ENCODE measurements at places on chromosomes 11 and 22.

DNA sequence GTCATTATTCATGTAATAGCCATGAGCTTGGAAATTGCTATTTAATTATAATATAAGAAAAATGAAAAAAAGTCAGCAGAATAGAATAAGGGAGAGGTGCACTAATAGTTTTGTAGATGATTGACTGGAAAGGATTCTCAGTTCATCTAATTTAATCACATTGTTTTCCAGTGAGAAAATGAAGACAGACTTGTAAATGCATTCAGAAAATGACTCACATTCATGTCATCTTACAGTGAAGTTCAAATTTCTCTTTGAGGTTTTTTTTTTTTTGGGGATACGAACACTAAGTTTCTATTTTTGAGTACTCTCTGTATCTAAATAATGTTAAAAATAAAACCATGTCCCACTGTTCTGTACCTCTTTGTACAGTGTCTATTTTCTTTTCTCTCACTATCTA lies 18.5 kb upstream of the OR4A16 start:
- DNase-seq, result no peak

DNA sequence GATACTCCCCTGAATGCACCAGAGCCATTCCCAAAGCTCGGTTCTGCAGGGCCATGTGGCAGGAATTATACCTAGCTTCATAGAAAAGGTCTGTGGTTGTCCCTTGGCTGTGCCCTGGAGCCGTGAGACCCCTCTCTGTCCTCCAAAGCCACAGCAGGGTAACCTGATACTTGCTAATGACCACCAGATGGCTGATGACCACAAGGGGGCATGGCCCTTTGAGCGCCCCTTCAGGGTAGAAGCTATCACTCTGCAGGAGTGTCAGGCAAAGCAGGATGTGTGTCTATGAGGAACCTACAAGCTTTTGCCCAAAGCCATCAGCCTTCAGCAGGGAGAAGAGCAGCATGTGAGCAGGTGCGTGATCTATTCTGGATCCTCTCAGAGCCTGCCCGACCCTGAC lies 95.3 kb downstream of the NTM start:
- peak; percentile 68 for DNase-seq

DNA sequence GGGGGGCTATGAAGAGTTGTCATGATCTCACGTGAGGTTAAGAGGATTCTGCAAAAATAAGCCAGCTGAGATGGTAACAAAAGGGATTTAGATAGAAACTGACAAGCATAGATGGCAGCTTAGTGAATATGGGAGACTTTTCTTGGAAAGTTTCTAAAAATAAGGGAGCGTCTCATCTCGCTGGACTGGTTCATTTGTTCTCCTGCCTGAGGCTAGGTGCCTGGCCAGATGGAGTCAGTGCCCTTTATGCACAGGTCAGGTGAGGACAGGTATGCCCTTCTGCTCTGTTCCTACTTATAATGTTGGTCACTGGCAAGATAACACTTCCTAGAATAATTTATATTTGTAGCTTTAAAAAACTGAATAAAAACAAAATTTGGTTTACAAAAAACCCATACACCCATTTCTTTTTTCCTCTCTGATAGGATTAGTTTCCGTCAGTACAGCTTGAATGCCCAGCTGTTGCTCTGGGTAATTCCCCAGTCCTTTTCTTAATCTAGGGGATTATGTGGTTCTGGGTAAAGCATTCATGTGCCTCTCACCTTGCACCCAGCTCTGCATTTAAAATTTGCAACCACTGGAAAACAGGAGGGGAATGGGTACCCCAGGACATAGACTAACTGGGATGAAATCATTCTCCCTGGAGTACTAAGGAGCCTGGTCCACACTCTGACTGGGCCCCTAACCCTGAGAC lies 90.0 kb downstream of the AMOTL1 start:
- no peak for DNase-seq

- no peak for DNase-seq
Observed at GRCh38 chr11:267491-267994, 10.7 kb upstream of the NLRP6 start.

- no peak for DNase-seq
Observed at GRCh38 chr11:130000552-130001176, 2.0 kb downstream of the PRDM10 start.

- DNase-seq, result no peak
Observed at GRCh38 chr11:17718510-17718962, 835 bp upstream of the MYOD1 start.

DNA sequence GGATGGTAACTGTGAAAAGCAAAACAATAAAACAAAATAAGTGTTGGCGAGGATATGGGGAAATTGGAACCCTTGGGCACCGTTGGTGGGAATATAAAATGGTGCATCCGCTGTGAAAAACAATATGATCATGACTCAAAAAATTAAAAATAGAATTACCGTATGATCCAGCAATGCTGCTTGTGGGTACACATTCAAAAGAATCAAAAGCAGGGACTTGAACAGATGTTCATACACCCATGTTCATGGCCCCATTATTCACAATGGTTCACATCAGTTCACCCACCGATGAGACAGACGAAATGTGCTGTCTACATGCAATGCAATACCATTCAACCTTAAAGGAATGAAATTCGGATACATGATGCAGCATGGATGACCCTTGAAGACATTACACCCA lies 1.2 kb upstream of the DERL3 start:
- no peak for DNase-seq

DNA sequence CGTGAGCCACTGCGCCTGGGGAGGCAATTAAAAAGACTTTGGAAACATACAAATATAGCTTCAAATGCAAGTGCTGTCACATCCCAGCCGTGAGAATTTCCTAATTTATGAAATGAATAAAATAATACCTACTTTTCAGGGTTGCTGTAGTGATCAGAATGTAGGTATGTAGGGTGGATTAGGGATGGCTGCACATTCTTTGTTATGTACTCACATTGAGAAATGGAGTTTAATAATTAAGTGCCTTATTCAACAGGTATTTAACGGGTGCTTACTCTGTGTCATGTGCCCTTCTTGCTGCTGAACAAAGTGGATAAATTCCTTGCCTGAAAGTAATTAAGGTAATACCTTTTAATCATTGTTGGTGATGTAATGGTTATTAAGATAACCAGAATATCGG lies 37.0 kb downstream of the MMP7 start:
- DNase-seq, result no peak

DNA sequence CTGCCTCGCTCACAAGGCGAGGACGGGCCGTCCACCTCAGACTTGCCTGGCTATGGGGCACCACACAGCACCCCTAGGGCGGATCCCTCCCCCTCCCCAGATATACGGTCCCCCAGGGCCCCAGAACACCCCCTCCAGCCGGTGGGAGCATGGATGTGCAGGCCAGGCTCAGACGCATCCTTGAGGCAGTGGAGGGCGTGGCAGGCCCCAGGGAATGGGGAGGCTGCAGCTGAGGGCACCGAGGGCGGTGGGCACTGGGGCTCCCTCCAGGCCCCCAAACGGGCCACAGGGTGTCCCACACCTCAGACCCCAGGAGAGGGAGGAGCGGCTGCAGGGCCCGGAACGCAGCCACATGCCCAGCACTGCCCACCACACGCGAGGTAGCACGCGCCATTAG lies 12.1 kb downstream of the TTLL8 start:
- no peak for DNase-seq

DNA sequence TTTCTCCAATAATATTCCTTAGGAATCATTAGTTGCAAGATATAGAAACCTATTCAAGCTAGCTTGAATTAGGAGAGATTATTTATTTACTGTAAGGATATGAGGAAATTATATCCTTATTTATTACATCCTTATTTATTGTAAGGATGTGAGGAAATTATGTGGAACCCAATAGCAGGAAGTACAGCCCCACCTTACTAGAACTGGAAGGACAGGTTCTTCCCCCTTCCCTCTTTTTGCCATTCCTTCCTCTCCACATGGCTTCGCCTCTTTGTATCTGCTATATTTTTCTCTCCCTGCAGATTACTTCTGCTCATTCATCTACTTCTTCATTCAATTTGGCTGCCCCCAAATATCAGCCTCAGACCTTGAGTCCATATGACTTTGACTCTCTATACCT lies 49.5 kb upstream of the B3GNT6 start:
- DNase-seq, result no peak

- no peak for DNase-seq
Observed at GRCh38 chr22:49664371-49664881, 163.2 kb downstream of the BRD1 start.

GRCh38 chr11:46475051-46475925 lies 83.7 kb upstream of the CHRM4 start:
- DNase-seq, result no peak

- no peak for DNase-seq
Observed at GRCh38 chr11:21564833-21565682, 627.8 kb upstream of the ANO5 start.

DNA sequence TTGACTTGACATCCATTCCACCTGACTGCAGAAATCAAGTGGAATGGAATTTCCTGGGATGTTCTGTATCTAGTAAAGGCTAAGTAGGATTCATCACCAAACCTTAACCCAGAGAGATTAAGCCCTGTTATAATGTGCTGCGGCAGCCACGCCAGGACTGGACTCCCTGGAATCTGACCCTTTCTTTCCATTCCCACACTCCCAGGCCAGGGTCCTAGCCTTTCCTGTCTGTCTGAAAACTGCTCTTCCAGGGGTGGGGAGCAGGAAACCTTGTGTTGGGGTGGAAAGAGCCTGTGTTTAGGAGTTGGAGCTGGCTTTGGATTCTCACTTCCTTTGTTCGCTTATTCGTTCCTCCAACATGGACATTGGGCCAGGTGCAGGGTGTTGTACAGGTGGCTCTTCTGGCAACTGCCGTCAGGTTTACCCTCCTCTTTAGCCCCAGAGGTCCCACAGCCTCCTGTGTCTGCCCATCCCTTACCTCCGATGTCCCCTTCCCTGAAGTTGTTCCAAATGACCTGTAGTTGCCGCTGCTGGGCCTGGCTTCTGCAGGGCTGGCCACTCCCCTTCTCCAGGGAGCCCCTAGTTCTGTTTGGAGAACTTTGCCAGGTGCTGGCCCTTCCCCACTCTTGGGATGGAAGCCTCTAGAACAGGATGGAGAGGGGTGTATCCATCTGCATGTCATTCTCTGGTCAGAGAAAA lies 20.5 kb upstream of the PARVB start:
- DNase-seq, result no peak

DNA sequence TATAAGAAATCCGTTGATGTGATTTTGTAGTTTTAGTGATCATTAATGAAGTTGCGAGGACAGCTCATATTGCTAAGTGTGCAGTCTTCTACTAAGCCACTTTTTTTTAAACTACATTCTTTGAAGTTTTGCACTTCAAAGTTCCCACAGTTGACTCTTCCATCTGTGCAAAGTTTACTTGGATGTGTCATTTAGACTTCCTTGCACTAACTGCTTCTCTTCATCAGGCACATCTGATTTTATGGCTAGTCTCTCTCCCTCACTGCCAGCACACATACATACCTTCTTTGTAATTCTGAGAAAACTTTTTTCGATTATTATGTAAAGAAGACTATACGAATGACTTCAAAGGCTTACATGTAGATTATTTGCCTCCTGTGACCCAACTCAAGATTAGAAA lies 250.0 kb downstream of the DYNC2H1 start:
- DNase-seq, result no peak

DNA sequence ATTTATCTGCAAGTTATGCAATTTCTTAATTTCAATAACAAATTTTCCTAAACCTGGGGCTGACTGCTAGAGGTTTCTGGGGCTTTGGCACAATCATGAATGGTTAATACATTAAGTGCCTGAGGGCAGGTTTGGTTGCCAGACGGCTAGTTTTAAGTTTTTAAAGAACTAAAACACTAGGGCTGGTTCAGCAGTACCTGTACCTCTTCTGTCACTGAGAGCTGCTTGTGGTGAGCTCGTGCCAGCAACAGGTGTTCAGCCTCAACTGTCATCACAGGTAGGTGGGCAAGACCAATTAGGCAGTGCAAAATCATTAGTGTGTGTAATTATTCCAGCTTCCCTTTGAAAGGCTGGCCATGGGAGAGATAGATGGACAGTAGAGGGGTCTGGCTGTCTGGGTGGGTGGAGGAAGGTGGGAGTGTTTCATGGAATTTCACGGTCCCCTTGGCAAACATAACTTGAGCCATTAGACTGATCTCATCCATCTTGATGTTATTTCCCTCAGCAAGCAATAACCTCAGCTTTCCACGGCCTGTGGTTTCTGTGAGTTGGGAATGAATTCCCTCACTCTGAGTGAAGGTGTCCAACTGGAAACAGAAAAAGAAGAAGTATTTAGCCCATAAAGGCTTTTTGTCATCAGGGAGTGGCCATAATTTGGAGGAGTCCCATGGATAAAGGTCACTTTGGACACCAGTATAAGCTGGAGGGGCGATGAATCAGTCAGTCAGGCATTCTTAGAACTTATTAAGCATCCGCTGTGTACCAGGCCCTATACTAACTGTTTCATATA lies 114.8 kb downstream of the SNX19 start:
- no peak for DNase-seq

DNA sequence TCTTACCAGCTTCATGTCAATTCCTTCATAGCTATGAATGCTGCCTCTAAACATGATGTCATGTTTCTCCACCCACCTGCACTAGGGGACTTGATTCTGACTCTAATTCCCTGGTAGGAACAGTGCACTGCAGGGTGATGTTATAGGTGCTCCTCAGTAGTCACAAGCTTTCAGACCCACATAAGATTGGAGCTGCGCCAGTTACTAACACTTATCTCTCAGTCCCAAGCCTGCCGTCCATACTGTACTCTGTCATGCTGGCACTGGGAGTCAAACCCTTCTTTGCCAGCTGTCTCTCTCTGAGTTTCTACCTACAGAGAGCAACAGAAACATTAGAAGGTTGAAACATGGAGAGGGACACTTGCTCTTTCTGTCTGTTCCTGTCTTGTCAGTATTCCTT lies 5.5 kb downstream of the OR56A1 start:
- DNase-seq, result no peak

GRCh38 chr11:120236169-120237107 lies 3.5 kb upstream of the POU2F3 start:
- no peak for DNase-seq

DNA sequence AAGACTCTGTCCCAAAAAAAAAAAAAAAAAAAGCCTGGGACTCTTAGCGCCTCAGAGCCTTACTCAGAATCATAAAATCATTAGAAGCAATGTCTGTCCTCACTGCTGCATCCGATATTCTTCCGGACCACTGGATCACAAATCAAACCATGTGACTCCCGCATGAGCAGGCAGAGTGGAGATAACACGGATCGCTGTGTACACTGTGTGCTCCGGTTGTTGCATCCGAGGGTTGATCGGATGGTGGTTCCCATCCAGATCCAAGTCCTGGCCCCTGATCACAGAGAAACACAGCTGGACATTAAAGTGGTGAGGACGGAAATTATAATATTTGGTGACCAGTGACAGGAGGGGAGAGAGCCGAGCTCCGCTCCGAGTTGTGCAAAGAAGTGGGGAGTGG lies 9.7 kb upstream of the TXNRD2 start:
- DNase-seq, result no peak

GRCh38 chr11:66743271-66743968 lies 14.4 kb upstream of the SPTBN2 start:
- DNase-seq, result no peak

GRCh38 chr11:7645206-7645605 lies 28.1 kb downstream of the CYB5R2 start:
- DNase-seq, result no peak

GRCh38 chr11:96197103-96197502 lies 145.9 kb downstream of the MAML2 start:
- DNase-seq, result no peak

All from iPS DF 6.9 (cell line).